ENCODE measurements at places on chromosomes 4 and X. TPM values are rescaled to one million over a fixed set of nuclear protein-coding genes. Genes with fewer than 3 reads are reported as not detected.

ANKRD17 gene
- total RNA-seq, result 65.8 TPM

SGMS2 gene
- 26.3 TPM for total RNA-seq

HEPH gene
- 3.9 TPM for total RNA-seq

CXCL1 gene
- 9.5 TPM for total RNA-seq

DACH2 gene
- total RNA-seq, result not detected

PARM1 gene
- 27.5 TPM for total RNA-seq

PAPSS1 gene
- total RNA-seq, result 33.0 TPM

MAGEB10 gene
- not detected for total RNA-seq

SERPINA7 gene
- total RNA-seq, result not detected

VCX gene
- not detected for total RNA-seq

C1QTNF7 gene
- 1.8 TPM for total RNA-seq

GRCh38 chr4:128471576-128471975 lies 184.0 kb upstream of the PGRMC2 start:
- DNase-seq, result no peak

DNA sequence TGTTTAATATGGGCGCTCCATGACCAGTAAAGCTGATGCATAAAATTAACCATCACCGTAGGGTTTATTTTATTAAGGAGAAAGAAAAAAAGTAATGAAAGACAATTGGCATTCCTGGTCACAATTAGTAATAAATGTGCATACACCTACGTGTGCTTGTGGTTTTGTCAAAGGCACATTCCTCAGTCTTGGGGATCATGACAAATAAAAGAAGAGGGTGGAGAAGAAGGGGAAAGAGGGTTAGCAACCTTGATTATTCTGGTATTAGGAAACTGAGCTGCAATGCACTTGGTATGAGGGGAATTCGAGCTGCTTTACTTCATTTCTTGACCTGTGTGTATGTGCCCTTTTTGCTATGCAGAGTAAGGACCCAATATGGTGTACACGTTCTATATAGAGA lies 1798.3 kb upstream of the PCDH7 start:
- no peak for DNase-seq

- DNase-seq, result no peak
These were observed 21.0 kb upstream of the RASGEF1B start for GRCh38 chr4:81492606-81493230.

DNA sequence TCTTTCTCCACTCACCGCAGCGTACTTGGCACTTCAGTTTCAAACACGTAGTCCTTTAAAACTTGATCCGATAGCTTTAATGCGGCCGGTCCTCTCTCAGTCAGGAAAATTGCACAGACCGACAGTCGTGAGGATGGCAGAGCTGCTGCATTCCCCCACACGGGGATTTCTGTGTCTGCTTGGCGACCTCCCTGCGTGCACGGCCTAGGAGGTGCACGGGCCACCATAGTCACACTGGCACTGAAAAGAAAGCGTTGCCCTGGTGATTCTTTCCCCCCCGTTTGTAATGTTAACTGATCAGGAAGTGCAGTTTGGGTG lies 10.3 kb downstream of the AKAP17A start:
- peak; percentile 28 for DNase-seq

GRCh38 chrX:108312011-108312410 lies 126.2 kb downstream of the COL4A6 start:
- no peak for DNase-seq

GRCh38 chr4:23782778-23783437 lies 106.9 kb downstream of the PPARGC1A start:
- DNase-seq, result no peak

- DNase-seq, result no peak
These were observed 87.0 kb downstream of the IRF2 start for GRCh38 chr4:184387351-184387750.

DNA sequence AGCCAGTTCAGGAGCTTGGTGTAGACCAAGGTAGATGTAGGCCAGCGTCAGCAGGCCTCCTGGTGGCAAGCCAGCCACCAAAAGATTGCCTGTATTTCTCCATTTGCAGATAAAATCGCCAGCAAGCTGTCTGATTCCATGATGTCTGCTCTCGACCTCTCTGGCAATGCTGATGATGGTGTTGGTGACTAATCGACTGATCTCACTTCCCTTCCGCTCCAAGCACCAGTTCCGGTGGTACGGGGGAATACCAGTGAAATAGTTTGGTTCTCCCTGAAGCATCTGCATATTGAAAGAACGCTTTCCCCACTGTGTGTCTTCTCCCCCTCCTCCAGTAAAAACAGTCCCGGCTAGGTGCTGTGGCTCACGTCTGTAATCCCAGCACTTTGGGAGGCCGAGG lies 30.4 kb downstream of the GNL3L start:
- no peak for DNase-seq

- no peak for DNase-seq
These were observed 128.7 kb upstream of the GIMD1 start for GRCh38 chr4:106497271-106497670.

GRCh38 chr4:186954956-186955355 lies 231.3 kb upstream of the FAT1 start:
- no peak for DNase-seq

DNA sequence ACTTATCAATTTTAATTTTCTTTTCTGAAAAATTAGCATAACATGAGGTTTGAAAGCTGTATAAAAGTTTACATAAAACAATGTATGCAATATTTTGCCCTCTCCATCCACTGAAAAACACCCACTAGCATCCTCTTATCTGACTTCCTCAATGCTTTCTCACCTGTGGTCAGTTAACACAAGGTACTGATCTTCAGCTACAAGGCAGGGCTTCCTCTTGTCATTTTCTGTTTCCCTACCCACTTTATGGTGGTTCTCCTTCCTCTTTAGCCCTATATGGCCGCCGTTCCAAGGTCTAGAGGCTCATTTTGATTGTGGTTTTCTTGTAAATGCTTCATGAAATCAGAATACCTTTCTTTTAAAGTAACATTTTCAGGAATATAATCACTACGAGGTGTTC lies 618.6 kb upstream of the CPEB2 start:
- DNase-seq, result no peak

DNA sequence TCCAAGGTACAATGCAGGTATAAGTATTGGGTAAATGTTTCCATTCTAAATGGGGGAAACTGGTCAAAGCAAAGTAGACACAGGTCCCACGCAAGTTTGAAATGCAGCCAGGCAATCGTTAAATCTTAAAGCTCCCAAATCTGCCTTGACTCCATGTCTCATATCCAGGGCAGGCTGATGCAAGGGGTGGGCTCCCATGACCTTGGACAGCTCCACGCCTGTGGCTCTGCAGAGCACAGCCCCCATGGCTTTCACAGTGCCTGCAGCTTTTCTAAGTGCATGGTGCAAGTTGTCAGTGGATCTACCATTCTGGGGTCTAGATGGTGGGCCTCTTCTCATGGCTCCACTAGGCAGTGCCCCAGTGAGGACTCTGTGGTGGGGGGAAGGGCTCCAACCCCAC lies 436.4 kb downstream of the DMD start:
- DNase-seq, result no peak

- no peak for DNase-seq
These were observed 80.2 kb downstream of the TMEM47 start for GRCh38 chrX:34576864-34577263.

- no peak for DNase-seq
These were observed 4.5 kb downstream of the PLXNB3 start for GRCh38 chrX:153768311-153769157.

DNA sequence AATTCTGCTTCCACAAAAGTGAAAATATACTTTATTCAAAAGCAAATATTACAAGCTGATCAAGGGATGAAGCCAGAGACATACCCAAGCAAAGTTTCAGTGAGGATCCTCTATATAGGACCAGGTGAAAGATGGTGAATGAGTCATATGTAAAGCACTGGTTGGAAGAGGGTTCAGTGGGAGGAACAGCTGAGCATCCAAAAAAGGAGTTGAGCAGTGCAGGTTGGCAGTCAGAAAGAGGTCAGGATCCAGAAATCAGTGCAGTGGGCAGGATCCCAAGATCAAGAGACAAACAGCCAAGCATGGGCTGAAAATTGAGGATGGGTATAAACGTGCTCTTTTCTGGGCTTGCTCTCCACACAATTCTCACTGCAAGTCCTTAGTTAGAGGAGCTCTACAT lies 30.3 kb downstream of the OTC start:
- DNase-seq, result no peak

DNA sequence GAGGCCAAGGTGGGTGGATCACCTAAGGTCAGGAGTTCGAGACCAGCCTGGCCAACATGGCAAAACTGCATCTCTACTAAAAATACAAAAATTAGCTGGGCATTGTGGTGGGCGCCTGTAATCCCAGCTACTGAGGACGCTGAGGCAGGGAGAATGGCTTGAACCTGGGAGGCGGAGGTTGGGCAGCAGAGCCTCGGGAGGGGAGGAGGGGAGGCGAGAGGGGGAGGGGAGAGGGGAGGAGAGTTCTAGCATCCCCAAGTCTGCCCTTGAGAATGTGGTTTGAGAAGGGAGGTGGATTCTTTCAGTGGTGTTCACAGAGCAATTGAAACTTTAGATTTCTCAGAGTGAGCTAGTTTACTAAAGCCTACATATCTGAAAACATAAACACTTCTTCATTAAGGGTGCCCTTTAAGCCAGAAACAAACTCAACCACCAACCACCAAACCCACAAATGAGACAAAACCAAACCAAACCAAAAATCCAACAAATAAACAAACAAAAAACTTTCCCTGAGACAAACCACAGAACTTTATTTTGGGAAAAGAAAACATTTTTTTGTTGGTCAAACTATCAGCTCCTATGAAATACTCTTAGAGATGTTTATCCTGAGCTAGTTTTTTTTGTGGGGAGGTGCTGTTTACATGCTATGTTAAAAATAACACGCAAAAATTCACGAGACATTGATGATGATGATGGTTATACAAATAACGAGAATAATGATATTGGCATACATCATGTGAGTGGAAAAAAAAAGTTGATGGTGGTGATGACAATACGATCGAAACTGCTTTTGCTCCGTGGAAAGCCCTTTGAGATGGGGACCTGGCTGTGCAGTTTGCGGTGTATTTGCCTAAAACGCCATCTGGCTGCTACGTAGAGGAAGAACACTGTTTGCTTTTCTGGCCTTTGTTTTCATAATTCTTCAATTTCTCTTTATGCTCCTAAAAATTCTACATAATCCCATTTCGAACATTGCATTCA lies 98.2 kb upstream of the PRKX start:
- no peak for DNase-seq

GRCh38 chr4:143883529-143883928 lies 21.8 kb downstream of the GYPE start:
- DNase-seq, result no peak

DNA sequence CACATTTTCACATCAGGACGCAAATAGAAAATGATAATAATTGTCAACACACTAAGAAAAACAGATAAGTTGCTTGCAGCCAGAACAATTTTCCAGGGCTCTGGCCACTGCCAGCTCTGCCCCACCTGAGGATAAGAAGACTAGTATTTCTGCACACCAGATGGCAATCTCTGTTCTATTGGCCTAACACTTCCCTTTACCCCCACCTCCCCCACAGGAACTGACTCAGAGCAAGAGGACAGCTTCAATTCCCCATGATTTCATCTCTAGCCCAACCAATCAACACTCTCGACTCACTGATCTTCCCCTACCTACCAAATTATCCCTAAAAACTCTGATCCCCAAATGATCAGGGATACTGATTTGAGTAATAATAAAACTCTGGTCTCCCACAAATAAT lies 164.0 kb downstream of the SMARCA1 start:
- DNase-seq, result no peak

DNA sequence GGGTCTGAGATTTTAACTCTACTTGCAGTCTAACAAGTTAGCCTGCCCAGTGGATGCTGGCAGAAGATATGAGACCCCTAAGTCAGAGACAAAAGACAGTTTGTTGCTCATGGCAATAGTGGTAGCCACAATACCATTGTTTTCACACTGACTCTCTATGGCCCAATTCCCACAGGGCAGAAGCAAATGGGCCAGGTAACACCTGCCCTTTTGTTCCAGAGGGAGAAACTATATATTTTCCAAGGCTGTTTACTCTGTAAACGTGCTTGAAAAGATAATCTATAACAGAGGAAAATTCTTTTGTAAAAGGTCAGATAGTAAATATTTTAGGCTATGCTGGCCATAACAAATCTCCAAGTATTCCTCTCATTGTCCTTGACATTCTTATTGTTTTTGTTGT lies 57.2 kb upstream of the NPNT start:
- no peak for DNase-seq

- no peak for DNase-seq
These were observed 52.0 kb downstream of the ENOPH1 start for GRCh38 chr4:82482387-82482786.

GRCh38 chr4:168515222-168516011 lies 18.6 kb downstream of the PALLD start:
- DNase-seq, result no peak

DNA sequence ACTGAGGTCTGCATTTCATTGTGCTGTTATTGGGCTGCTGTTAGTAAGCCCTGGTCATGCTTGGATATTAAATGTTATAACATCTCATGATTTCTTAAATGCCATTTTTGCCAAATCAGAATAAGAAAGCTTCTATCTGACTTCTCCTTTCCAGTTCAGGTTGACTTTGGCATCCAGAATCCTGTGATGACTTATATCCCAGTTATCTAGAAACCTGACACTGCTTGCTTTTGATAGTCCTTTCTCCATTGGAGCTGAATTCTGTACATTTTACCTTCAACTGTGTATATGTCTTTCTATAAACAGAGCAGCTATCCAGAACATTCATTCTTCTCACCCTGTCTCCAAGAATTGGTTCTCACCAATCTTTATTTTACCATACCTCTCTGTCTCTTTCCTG lies 257.7 kb upstream of the GNPDA2 start:
- no peak for DNase-seq

DNA sequence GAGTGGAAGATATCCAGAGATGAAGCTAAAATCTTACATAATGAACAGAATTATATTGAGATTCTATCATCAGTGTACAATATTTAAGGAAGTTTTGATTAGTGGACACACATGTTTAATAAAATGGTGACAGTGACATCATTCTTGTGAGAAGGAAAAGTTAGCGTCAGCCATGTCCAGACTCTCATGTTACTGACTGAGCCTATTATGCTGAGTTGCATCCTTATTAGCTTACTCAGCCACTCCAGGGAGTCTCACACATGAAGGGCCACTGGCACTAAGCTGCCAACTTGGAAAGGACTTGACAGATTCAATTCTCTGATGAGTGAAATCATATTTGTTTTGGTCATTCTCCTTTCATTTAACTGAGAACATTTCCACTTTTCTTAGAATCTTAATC lies 170.6 kb downstream of the BANK1 start:
- no peak for DNase-seq

- no peak for DNase-seq
These were observed 225.8 kb downstream of the STK32B start for GRCh38 chr4:5277079-5277478.

- no peak for DNase-seq
These were observed 354.4 kb upstream of the CLNK start for GRCh38 chr4:11038926-11039325.

GRCh38 chr4:150141756-150142155 lies 63.5 kb downstream of the DCLK2 start:
- no peak for DNase-seq
